ENCODE measurements at places on chromosomes 13 and 19. TPM values are rescaled to one million over a fixed set of nuclear protein-coding genes. Genes with fewer than 3 reads are reported as not detected.

PRTN3 gene
- total RNA-seq = not detected

SIAH3 gene
- total RNA-seq = not detected

ELAVL3 gene
- not detected for total RNA-seq

CEACAM20 gene
- not detected for total RNA-seq

PPM1N gene
- total RNA-seq = 2.4 TPM

ZNF579 gene
- 7.3 TPM for total RNA-seq
